Activated CD8-positive, alpha-beta memory T cell treated with anti-CD3 and anti-CD28 coated beads, Interleukin-2, amount 10 ng/mL, durations not matched to agents 7 days and 5 days (primary cell): ENCODE measurements at places on chromosomes 12 and 14. TPM values are rescaled to one million over a fixed set of nuclear protein-coding genes. Genes with fewer than 3 reads are reported as not detected.

OR4K13 gene
- total RNA-seq, result not detected

GPR162 gene
- total RNA-seq, result not detected

PLBD1 gene
- not detected for total RNA-seq

GCH1 gene
- 70.8 TPM for total RNA-seq

AICDA gene
- not detected for total RNA-seq

STX2 gene
- 17.2 TPM for total RNA-seq

POTEM gene
- not detected for total RNA-seq

CCNK gene
- total RNA-seq, result 82.9 TPM

ANAPC7 gene
- 74.9 TPM for total RNA-seq

KRT80 gene
- not detected for total RNA-seq

MAP1LC3B2 gene
- total RNA-seq, result 1.7 TPM

SMIM41 gene
- not detected for total RNA-seq

ADGRD1 gene
- total RNA-seq, result 2.2 TPM

GLIPR1L1 gene
- not detected for total RNA-seq

OR6C74 gene
- total RNA-seq, result not detected
